Activated CD8-positive, alpha-beta memory T cell treated with anti-CD3 and anti-CD28 coated beads for 48 hours (primary cell): ENCODE measurements at places on chromosomes 13 and 19.

GRCh38 chr19:55398200-55398925 is 9.2 kb downstream of the UBE2S start:
- DNase-seq: no peak

DNA sequence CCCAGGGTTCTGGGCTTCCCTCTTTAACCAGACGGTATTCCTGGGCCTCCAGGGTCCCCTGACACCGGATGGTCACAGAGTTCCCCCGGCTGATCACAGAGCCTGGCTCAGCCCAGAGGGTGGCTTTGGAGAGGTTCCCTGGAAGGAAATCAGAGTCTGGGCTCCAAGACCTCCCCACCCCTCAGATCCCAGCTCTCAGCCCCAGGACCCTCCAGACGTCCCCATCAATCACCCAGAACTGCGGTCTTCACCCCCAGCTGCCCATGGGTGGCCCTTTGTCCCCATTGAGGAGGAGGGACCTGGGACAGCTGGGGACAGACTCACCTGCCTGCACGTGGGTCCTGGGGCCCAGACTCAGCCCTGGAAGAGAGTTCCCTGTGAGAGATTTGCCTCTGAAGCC is 955 bp downstream of the LILRA5 start:
- DNase-seq: no peak

DNA sequence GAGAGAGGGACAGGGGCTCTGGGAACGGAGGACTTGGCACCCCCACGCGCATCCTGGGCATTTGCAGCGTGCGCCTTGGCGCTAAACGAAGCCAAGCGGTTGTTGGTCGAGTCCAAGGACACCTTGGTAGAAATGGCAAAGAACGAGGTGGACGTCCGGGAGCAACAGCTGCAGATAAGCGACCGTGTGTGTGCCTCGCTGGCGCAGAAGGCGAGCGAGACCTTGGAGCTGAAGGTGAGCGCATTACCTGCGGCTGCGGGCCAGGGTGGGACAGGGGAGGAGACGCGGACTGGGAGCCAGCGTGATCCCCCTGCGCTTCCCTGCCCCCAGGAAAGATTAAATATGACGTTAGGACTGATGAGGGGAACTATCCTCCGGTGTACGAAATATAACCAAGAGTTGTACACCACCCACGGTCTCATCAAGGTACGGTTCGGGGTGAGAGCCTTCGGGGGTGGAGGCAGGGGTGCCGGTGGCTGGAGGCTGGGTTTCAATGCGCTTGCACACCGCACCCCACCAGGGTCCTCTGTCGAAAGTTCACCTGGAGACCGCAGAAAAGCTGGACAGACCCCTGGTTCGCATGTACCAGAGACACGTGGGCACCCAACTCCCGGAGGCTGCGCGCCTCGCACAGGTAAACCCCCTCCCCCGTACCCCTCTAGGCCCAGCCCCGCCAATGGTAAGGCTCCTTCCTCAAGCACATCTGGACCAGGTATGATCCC is 27.8 kb upstream of the CASP14 start:
- DNase-seq: no peak

DNA sequence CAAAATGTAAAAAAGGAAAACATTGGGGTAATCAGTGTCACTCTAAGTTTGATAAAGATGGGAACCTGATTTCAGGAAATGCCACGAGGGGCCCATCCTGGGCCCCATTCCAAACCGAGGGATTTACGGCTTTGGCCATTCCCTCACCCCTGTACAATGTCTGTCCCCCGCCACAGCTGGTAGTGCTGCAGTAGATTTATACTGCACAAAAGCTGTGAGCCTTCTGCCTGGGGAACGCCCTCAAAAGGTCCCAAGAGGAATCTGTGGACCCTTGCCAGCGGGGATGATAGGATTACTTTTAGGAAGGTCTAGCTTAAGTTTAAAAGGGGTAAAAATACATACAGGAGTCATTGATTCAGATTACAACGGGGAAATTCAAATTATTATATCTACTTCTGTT is 173.4 kb upstream of the SGCG start:
- no peak for DNase-seq

- no peak for DNase-seq
Observed at GRCh38 chr13:33139184-33139583, 123.0 kb downstream of the KL start.

DNA sequence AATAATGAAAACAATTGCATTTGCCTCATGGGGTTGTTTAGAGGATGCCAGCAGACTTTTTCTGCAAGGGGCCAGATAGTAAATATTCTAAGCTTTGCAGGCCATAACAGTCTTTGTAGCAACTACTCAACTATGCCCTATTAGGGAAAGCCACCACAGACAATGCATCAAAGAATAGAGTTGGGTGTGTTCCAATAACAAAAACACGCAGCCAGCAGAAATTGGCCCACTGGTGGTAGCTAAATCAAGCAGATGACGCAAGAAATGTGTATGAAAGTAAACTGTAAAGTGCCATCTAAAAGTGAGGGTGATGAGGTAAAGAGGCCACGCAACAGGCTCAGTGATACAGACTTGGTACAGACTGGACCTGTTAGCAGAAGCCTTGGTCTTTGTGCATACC is 75.2 kb upstream of the SIAH3 start:
- no peak for DNase-seq

DNA sequence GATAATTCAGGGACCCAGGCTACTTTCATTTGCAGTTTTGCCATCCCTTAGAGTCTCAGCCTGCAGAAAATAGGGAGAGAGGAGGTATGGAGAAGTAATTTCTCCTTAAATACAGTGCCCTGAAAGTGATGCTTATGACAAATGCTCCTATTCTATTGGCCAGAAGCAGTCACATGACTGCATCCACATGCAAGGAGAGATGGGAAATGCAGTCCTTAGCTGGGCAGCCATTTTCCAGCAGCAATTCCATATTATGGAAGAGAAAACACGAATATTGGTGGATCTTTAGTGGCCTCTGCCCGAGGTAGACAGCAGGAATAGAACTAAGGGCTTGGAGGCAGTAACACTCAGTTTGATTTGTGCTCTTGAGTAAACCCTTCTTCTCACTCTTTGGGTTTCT is 39.4 kb downstream of the VAV1 start:
- DNase-seq: no peak

GRCh38 chr19:48444936-48445200 is 915 bp upstream of the GRWD1 start:
- DNase-seq: no peak

DNA sequence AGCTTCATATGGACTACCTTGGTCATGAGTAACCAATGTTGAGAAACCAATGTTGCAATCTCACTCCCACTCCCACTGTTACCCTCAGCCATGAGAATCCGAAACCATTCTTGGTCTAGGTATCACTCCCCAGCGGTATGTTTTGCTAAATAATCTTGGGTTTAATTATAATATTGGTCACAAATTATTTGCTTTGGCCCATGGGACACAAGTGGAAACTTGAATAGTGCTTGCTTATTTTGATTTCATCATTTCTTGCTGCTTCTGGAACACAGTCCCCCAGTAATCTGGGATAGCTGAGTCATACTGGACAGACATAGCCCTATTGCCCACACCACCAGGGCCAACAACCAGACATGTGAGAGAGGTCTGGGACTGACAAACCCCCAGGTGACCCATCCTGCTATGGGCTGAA is 171.6 kb upstream of the IPO5 start:
- no peak for DNase-seq

DNA sequence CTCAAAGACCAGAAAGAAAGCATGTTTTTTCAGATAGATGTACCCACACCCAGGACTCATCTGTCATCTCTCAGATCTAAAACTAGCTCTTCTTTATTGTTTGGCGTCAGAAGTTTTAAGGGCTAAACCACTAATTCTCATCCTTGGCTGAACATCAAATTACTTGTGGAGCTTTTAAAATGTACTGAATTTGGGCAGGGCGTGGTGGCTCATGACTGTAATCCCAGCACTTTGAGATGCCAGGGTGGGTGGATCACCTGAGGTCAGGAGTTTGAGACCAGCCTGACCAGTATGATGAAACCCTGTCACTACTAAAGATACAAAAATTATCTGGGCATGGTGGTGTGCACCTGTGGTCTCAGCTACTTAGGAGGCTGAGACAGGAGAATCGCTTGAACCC is 47.4 kb downstream of the RCBTB2 start:
- DNase-seq: no peak

- no peak for DNase-seq
Observed at GRCh38 chr13:31631071-31631470, 108.3 kb upstream of the RXFP2 start.

- DNase-seq: no peak
Observed at GRCh38 chr19:791007-791566, 6.2 kb upstream of the PTBP1 start.

DNA sequence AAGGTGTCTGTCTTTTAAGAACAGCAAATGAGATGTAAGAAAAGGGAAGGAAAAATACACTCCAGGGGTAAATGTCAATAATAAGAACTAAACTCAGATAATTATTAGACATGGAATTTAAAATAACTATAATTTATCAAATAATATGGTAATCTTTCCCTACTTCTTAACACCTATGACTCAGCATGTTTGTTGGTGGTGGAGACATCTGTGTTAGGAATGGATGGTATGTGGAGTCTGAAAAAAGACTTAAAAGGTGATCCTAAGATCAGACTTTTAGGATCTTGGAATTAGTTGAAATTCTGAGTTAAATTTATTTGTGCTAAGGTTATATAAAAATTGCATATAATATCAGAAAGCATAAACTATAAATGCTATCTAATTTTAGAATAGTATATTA is 915.1 kb downstream of the SLITRK5 start:
- no peak for DNase-seq

- DNase-seq: no peak
Observed at GRCh38 chr19:51127755-51128154, 3.0 kb downstream of the SIGLEC9 start.

- peak; percentile 49 for DNase-seq
Observed at GRCh38 chr13:24511019-24511815, 1.4 kb downstream of the PARP4 start.

- DNase-seq: no peak
Observed at GRCh38 chr19:33288666-33289065, 13.7 kb downstream of the CEBPA start.

DNA sequence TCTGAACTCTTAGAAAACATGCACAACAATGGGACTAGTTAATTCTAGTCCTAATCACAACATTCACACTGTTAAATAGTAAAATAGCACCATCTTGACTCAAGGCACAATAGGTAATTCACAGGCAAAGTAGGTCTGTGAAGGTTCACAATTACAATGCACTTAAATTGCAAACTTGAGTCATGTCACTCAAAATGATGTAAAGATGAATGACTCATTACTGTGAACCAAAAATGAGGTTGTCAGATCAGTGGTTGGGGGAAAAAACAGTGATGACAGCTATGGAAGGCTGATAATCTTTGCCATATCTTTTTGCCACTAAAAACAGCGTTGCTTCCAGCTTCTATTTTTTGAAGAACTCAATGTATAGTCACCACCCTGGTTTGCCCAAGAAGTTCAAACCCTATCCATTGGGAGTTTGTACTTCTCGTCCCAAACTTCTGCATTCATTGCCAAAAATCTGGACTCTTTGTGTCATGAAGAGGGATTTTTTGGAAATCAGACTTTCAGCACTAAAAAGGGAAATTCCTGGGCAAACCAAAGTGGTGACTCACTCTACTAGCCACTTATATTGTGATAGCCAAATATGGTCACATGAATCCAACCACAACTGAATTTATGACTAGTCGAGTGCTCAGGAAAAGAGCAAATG is 200.9 kb upstream of the TMTC4 start:
- DNase-seq: no peak

DNA sequence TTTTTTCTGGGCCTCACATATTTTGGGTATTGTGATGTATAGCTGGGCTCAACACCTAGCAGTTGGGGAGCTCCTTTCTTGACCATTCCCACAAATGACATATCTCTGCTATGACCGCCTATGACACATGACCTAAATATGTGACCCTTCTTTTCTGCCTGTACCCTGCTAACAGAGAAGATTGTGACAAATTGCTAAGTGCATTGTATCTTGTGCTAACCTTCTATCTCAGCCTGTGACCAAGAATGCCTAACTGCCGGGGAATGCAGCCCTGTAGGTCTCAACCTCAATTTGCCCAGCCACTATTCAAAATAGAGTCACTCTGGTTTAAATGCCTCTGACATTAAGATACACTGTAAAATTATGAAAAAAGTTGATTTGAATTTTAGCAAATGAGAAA is 6.8 kb upstream of the ZNF429 start:
- DNase-seq: no peak

GRCh38 chr13:65414187-65414586 is 1815.9 kb downstream of the PCDH9 start:
- no peak for DNase-seq

- no peak for DNase-seq
Observed at GRCh38 chr19:3184847-3185460, 776 bp upstream of the NCLN start.

- DNase-seq: no peak
Observed at GRCh38 chr13:70088926-70089325, 18.7 kb upstream of the ATXN8OS start.
